ENCODE measurements at places on chromosomes 3 and 15.

- no peak for DNase-seq
These were observed 31.6 kb downstream of the ARHGEF26 start for GRCh38 chr3:154152741-154153140.

GRCh38 chr3:120416868-120417267, 33.9 kb downstream of the FSTL1 start:
- DNase-seq, result no peak

- DNase-seq, result peak; percentile 46
These were observed 26.1 kb downstream of the CAPN3 start for GRCh38 chr15:42385206-42385979.

GRCh38 chr3:141523615-141524375, 37.0 kb downstream of the RASA2 start:
- DNase-seq, result no peak

- no peak for DNase-seq
These were observed 614 bp upstream of the MINDY2 start for GRCh38 chr15:58770519-58770856.

GRCh38 chr15:86425746-86426145, 346.1 kb downstream of the AGBL1 start:
- DNase-seq, result no peak

- DNase-seq, result no peak
These were observed 10.6 kb upstream of the GLCE start for GRCh38 chr15:69149803-69150202.

GRCh38 chr3:74415731-74416130, 198.7 kb downstream of the CNTN3 start:
- DNase-seq, result no peak

GRCh38 chr15:90660195-90660998, 56.7 kb upstream of the BLM start:
- DNase-seq, result peak; percentile 91

- no peak for DNase-seq
These were observed 954.2 kb downstream of the CADM2 start for GRCh38 chr3:85912980-85913379.

GRCh38 chr3:138418601-138419206, 15.7 kb upstream of the ESYT3 start:
- DNase-seq, result peak; percentile 95

GRCh38 chr15:89670971-89671560, 8.1 kb downstream of the PLIN1 start:
- no peak for DNase-seq

GRCh38 chr3:190302212-190302867, 19.9 kb downstream of the CLDN1 start:
- DNase-seq, result no peak

GRCh38 chr3:69044608-69045007, 7.5 kb downstream of the TMF1 start:
- no peak for DNase-seq

DNA sequence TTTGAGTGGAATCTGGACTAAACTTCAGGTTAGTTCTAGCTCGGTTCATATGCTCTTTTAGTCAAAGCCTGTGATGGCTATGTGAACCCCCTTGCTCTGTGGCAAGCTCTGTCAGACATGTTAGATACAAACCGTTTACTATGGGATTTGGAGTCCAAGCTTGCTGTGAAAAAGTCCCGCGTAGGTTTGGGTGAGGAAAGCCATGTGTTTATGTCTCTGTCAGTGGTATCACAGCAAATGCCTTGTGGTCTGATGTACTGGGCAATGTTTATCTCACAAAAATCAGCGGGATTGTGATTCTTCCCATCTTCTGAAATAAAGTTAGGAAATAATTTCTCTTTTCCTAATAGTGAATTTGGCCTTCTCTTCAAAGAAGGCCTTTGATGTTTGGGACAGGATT, 5.0 kb downstream of the BOC start:
- DNase-seq, result no peak

GRCh38 chr15:39774688-39775267, 7.9 kb downstream of the FSIP1 start:
- no peak for DNase-seq

- no peak for DNase-seq
These were observed 440.7 kb downstream of the MAGI1 start for GRCh38 chr3:65597952-65598413.

DNA sequence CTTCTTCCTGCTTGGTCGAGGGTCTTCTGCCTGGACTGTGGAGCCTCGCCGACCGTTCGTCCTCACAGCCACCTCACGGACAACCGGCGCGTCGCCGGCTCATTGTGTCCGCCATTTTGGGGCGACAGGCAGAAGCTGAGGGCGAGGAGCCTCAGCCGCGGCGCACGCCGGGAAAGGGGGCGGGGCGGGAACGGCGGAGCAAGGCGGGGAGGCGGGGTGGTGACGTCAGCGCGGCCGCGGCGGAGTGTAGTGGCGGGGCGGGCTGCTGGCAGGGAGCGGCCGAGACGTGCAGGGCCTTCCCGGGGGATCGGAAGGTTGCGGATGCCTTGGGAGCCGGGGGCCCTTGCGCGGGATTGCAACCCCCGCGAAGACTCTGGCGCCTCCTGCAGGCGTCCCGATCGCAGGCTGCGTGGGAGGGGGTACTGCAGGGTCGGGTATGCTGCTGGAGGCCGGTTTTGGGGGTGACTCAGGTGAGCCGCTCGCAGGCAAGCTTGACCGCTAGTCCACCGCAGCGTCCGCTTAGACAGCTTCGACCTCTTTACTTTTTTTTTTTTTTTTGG, at the start of gene WDR82:
Gene WDR82, minus strand, starts transcription at position 140 of the 560 bp plus-strand sequence. CDS start 288 bp downstream, outside the sequence.
- DNase-seq, result peak; percentile 93

DNA sequence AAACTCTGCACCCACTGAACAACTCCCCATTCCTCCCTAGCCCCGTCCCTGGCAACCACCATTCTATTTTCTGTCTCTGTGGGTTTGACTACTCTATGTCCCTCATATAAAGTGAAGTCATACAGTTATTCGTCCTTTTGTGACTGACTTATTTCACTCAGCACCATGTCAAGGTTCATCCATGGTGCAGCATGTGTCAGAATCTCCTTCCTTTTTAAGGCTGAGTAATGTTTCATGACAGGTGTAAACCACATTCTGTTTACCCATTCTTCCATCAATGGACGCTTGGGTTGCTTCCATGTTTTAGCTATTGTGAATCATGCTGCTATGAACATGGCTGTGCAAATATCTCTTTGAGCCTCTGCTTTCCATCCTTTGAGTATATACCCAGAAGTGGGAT, 192.3 kb upstream of the NSMCE3 start:
- no peak for DNase-seq

DNA sequence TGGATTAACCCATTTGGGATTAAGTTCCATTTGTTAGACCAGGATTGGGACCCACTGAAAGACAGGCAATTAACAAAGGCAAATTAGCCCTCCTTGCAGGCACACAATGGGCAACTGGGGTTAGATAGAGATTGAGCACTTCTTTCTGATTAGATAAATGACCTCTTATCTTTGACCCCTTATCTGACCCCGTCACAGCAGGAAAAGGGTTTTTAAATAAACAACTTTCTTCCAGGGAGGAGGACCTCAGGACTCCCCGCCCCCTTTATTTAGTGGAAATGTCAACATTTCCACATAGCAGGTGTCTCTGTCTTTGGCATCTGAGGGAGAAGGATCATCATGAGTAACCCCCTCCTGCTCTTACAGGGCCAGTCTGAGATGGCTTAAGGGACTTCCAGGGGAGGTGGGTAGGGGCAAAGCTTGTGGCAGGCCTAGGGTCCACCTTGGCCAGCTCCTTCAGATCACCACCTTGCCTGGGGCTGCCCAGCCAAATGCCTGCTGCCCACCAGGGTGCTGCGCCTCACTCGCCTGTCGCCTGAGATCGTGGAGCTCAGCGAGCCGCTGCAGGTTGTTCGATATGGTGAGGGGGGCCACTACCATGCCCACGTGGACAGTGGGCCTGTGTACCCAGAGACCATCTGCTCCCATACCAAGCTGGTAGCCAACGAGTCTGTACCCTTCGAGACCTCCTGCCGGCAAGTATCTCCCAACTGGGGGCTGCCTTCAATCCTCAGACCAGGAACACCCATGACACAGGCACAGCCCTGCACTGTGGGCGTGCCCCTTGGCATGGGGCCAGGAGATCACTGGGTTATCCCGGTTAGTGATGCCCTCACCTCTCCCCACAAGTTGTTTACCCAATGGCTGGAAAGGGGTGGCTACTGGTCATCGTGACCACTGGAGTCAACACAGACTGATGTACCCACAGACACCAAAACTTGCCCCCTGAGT, 2.6 kb upstream of the WDR6 start:
- no peak for DNase-seq

DNA sequence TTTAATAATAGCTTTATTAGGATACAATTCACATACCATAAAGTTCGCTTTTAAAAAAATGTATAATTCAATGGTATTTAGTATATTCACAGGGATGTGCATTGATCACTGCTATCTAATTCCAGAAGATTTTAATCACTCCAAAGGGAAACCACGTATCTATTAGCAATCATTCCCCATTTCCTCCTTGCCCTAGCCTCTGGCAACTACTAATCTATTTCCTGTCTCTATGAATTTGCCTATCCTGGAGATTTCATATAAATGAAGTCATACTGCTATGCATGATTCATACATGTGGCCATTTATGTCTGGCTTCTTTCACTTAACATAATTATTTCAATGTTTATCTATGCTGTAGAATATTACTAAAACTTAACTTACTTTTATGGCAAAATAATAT, 32.0 kb upstream of the CASR start:
- no peak for DNase-seq

- no peak for DNase-seq
These were observed 41.7 kb downstream of the CCR3 start for GRCh38 chr3:46283881-46284450.

DNA sequence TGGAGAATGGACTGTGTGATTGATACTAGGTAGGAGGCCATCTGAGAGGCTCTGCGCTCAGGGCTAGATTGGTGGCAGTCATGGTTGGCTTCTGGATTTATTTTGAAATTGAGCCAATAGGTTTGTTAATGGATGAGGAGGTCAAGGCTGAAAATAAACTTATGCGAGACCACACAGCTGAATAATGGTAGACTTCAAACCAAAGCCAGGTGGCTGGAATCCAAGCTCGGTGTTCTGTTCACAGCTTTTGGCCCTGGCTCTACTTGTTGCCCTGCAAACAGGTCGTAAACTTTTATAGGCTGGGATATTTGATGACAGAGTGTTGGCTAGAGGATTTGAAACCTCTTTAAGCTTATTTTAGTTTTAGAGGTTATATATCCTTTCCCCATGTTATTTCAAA, 160.4 kb downstream of the CHL1 start:
- peak; percentile 25 for DNase-seq

DNA sequence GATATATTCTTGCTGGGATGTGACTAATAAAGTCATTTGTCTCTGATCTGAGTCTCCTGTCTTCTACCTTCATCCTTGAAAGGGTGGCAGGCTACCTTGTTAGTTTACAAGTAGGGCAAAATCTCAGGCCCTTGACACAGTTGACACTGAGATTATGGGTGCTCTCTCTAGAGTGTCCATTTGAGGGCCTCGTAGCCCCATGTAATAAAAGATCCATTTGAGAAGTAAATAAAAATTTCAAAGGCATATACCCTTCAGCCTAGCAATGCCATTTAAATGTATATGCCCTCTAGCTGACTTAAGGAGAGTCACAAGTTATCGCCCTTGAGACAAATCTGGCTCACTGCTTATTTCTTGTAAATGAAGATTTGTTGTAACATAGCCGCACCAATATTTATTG, 98.6 kb downstream of the TCF12 start:
- DNase-seq, result no peak

DNA sequence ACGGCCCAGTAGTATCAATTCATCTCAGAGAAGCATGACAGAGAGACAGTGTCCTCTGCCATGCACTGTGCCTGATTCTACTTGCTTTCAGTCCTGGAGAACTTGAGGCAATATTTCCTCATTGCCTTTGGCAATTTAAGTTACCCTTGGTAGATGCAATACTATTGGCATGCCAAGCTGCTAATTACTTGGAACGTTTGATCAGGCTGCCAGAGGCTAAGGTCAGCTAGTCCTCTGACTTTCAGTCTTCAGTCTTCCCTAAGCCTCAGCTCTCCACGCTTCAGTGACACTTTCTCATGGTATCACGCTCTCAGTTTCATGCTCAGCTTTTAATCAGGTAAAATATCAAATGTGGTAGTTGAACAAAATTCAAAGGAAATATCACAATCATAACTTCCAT, 13.1 kb upstream of the OSBPL11 start:
- DNase-seq, result no peak

- DNase-seq, result no peak
These were observed 198.6 kb downstream of the KBTBD8 start for GRCh38 chr3:67196677-67197076.

DNA sequence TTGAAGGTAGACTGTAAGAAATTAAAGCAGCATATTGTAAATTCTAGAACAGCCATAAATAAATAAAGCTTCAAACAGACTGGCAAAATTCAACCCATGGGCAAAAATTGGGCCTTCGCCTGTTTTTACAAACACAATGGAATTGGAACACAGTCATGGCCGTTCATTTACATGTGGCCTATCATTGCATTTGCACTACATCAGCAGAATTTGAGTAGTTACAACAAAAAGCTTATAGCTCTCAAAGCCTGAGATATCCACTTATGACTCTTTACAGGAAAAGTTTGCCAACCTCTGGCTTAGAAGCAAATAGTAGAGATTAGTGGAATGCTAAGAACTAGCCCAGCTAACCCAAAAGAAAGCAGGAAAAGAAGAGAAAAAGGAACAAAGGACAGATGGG, 139.6 kb upstream of the SKOR1 start:
- no peak for DNase-seq

- DNase-seq, result no peak
These were observed 14.2 kb downstream of the LRIG1 start for GRCh38 chr3:66486646-66487045.

DNA sequence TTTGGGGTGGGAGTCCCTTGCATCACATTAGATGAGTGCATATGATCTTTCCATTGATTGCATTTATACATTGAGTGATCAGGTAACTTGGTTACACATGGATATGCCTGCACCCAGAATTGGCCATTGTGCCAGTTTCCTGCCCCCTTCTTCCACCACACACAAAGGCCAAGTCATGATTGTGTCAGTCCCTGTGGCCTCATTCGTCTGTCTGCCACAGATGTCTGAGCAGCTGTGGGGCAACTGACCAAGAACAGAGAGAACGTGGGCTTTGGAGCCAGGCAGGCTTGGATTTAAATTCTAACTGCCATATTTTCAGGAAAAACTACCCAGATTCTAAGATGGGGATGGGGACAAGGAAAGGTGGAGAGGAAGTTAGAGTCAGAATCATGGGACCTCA, 27.0 kb downstream of the CCNL1 start:
- peak; percentile 83 for DNase-seq

DNA sequence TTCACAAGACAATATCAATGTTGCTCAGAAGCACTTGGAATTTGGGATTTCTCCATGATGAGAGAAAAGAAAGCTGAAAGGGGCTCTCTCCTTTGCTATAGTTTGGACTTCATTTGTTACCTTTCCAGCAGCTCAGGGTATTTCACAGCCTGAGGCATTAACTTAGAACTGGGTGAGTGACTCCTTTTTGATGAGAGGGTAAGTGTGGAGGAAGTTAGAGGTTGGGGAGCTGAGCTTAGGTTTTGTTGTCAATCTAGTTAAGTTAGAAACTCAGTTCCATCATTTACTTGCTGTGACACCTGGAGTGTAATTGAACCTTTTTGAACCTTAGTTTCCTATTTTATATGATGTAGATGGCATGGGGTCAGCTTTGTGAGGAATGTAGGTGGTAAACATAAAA, 359.1 kb downstream of the PDCD6IP start:
- no peak for DNase-seq

- DNase-seq, result no peak
These were observed 118.0 kb upstream of the C3orf80 start for GRCh38 chr3:160106905-160107861.

GRCh38 chr3:179450901-179451264, 387 bp downstream of the GNB4 start:
- peak; percentile 63 for DNase-seq

Measured in myocyte (in vitro differentiated cells).